Mesangial cell (primary cell): ENCODE measurements at places on chromosomes 3 and 15. TPM values are rescaled to one million over a fixed set of nuclear protein-coding genes. Genes with fewer than 3 reads are reported as not detected.

The SLC6A1 gene
- not detected in 2 replicates for total RNA-seq

The SPINT1 gene
- 64.9 and 128 TPM in 2 replicates for total RNA-seq

The PLA2G4D gene
- total RNA-seq = not detected in 2 replicates

The UPK1B gene
- total RNA-seq = 14.3 and 28.2 TPM in 2 replicates

The MME gene
- 4.4 and 9.0 TPM in 2 replicates for total RNA-seq

The C3orf22 gene
- not detected in 2 replicates for total RNA-seq

The TF gene
- under 0.01 and 0.16 TPM in 2 replicates for total RNA-seq

The B3GNT5 gene
- total RNA-seq = 14.7 and 27.1 TPM in 2 replicates

The OXTR gene
- 5.7 and 29.3 TPM in 2 replicates for total RNA-seq

The ITIH4 gene
- 0.63 TPM in 1 of 2 replicates, not detected in the other for total RNA-seq
